Kidney (tissue), 22 donors: ENCODE measurements at places on chromosomes 2 and 18. TPM values are rescaled to one million over a fixed set of nuclear protein-coding genes. Genes with fewer than 3 reads are reported as not detected.

Gene MAP3K19
- not detected for polyA plus RNA-seq

Gene ZNF396
- 4.7 TPM for polyA plus RNA-seq

Gene UCN
- polyA plus RNA-seq: 1.3 TPM

Gene NABP1
- 9.6 TPM for polyA plus RNA-seq

Gene KIAA2012
- polyA plus RNA-seq: not detected

Gene EPB41L3
- polyA plus RNA-seq: 35.3 TPM

- no peaks in the 10 kb centered on the region for H3K27me3 ChIP-seq
- H3K4me1 ChIP-seq: no peaks in the 10 kb centered on the region
- H3K4me3 ChIP-seq: no peak overlapping the region
- no peak for DNase-seq
- H3K36me3 ChIP-seq: no peaks in the 10 kb centered on the region
- no peak overlapping the region for H3K27ac ChIP-seq
Observed at GRCh38 chr18:32208023-32208422, 18.2 kb downstream of the MEP1B start.

GRCh38 chr2:174764280-174765255, at the start of gene CHRNA1:
TSS of gene CHRNA1 (minus strand) at chr2:174764472. CDS start at chr2:174764394, 78 bp downstream.
- no peaks in the 10 kb centered on the region for H3K27me3 ChIP-seq
- peak; percentile 40 for DNase-seq
- H3K4me3 ChIP-seq: no peak within 1 kb of the TSS
- no peak within 1 kb of the TSS for H3K27ac ChIP-seq

DNA sequence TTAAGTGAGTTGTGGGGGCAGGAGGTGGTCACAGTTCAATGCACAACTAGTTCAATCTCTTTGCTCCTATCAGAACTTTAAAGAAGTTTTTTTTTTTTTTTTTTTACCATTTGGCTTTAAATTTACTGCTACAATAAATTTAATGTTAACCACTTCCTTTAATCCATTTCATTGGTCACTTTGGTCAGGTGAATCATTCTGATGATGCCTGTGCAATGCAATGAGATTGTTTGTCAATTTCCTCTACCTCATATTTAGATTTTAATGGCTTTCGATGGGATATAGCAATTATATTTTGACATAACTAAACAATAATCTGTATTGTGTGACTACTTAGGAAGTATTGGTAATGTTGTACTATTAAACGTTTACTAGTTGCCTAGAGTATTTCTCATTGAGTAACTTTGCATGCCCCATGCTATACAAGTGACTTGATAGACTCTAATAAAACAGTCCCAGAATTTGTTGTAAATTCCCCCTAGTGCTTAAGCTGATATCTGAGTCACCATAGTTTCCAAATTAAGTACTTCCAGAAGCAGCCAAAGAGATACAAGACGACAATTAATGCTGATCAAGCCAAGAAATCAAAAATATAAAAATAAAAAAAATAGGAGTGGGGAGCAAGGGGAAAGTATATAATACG, 52.9 kb upstream of the SERPINB2 start:
- no peak for DNase-seq
- no peaks in the 10 kb centered on the region for H3K36me3 ChIP-seq
- no peak overlapping the region for H3K4me3 ChIP-seq
- H3K27me3 ChIP-seq: no peaks in the 10 kb centered on the region
- H3K4me1 ChIP-seq: no peaks in the 10 kb centered on the region

GRCh38 chr18:5237083-5237722, 40.1 kb upstream of the AKAIN1 start:
- H3K27me3 ChIP-seq: no peaks in the 10 kb centered on the region
- H3K4me3 ChIP-seq: peak overlapping the region; percentile 92
- H3K4me1 ChIP-seq: no peaks in the 10 kb centered on the region

GRCh38 chr2:179248024-179248348, 16.6 kb downstream of the SESTD1 start:
- H3K27me3 ChIP-seq: no peaks in the 10 kb centered on the region
- no peaks in the 10 kb centered on the region for H3K36me3 ChIP-seq
- H3K27ac ChIP-seq: no peak overlapping the region
- H3K4me1 ChIP-seq: no peaks in the 10 kb centered on the region
- DNase-seq: no peak

GRCh38 chr2:167653131-167653530, 594.3 kb downstream of the STK39 start:
- no peak overlapping the region for H3K4me3 ChIP-seq
- no peaks in the 10 kb centered on the region for H3K27me3 ChIP-seq
- H3K36me3 ChIP-seq: no peaks in the 10 kb centered on the region
- no peaks in the 10 kb centered on the region for H3K4me1 ChIP-seq
- no peak for DNase-seq

GRCh38 chr2:18603854-18604530, 14.6 kb upstream of the NT5C1B start:
- no peak overlapping the region for H3K27ac ChIP-seq
- H3K4me3 ChIP-seq: no peak overlapping the region
- no peaks in the 10 kb centered on the region for H3K36me3 ChIP-seq
- H3K4me1 ChIP-seq: no peaks in the 10 kb centered on the region
- no peaks in the 10 kb centered on the region for H3K27me3 ChIP-seq

GRCh38 chr2:109185338-109185737, 56.3 kb downstream of the SH3RF3 start:
- H3K27me3 ChIP-seq: no peaks in the 10 kb centered on the region
- no peaks in the 10 kb centered on the region for H3K36me3 ChIP-seq
- H3K4me3 ChIP-seq: no peak overlapping the region

- no peaks in the 10 kb centered on the region for H3K36me3 ChIP-seq
- no peaks in the 10 kb centered on the region for H3K27me3 ChIP-seq
- H3K27ac ChIP-seq: no peak overlapping the region
- DNase-seq: no peak
Observed at GRCh38 chr2:10385501-10385900, 62.6 kb downstream of the ODC1 start.
